ENCODE measurements at places on chromosomes 7 and 10. TPM values are rescaled to one million over a fixed set of nuclear protein-coding genes. Genes with fewer than 3 reads are reported as not detected.

DNA sequence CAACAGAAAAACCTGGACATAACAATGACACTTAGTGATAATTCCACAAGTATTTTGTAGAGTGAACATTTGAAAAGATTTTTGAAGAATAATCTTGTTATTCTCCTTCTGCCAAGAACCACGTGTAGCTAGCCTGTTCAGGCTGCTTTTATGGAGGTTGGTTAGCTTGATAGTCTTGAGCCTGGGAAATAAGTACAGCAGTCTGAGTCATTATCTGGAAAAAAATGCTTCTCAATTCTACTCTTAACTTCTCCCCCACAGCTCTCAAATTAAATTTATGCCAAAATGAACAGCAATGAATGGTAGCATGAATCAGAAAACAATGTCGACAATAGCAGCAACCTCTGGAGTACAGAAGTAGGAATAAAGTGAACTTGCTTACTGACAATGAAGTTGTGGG lies 63.2 kb downstream of the GPR37 start:
- DNase-seq: no peak

DNA sequence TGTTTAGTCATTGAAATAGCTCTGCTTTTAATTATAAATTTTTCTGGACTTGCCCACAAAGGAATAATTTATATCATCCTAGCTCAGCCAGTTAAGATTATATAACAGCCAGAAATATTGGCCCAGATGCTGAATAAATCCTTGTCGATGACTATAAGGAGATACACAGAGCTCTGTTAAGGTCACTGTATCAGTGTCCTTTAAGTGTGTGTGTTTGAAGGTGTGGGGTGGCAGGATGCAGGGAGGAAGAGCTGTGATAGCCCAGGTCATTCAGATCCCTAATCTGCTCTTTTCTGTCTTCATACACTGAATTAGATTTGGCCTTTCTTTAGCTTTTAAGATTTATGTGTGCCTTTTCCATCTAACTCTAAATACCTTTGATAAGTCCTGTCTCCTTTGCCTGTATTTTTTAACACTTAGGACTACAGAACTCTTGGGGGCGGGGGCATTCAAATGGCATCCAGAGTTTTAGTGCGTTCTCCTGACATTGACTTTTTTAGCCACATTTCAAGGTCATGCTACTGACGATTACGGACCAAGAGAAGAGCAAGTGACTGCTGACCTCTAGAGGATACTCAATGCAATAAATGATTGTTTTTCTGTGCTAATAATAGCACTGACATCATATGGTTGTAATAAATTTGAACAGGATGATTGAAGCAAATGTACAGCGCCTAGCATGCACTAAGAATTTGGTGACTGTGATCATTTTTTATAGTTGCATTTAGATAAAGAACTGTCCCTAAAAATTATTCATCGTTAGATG lies 172.3 kb downstream of the CACNB2 start:
- peak; percentile 3 for DNase-seq

DNA sequence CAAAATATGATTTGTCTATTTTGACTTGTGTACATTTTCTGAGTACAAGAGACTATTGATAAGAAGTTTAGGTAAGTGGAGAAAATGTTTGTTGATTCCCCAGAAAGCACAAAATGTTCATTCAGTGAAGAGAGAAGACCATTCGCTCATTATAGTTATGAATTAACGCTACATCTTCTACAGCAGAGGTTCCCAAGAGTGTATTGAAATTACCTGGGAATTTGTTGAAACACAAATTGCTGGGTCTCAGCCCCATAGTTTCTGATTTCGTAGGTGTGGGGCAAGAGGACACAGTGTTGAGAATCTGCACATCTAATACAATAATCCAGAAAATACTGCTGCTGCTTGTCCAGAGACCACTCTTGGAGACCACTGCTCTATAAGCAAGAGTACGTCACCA lies 24.2 kb downstream of the JAZF1 start:
- DNase-seq: no peak

DNA sequence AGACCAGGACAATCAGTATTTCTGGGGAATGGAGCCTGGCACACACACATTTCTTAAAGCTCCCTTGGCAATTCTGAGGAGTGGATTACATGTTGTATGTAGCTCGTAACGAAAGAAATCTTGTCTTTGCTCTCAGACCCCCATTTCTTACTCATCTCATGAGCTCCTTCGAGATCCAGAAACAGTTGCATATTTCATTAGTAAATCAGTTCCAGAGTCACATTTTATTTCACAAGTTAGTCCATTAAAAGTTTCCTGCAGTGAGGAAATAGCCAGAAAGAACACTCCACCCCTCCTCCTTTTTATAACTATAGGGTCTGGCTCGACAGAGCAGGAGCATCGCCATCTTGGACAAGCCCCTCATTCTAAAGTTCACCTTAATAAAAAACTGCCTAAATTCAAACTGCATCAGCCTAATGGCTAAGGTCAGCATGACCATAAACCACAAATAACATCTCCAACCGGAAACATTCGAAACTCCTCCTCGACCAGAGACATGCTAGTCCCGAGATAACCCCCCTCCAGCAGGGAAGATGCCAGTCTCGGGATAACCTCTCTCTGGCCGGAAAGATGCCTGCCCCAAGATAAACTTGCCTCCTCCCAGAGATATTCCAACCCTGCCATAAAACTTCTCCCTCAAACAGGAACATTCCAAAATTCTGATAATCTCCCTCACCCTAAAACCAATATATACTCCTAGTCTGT lies 7.4 kb downstream of the EGFR start:
- DNase-seq: no peak

GRCh38 chr10:35386594-35387174 lies 50.4 kb downstream of the CCNY start:
- DNase-seq: no peak

CYP2W1 gene
- total RNA-seq: not detected

VIPR2 gene
- 2.2 TPM for total RNA-seq

NRG3 gene
- not detected for total RNA-seq

Data from natural killer cell (primary cell).